NCI-H460 (cell line): ENCODE measurements at places on chromosomes 13 and 19. TPM values are rescaled to one million over a fixed set of nuclear protein-coding genes. Genes with fewer than 3 reads are reported as not detected.

GIPC3 gene
- total RNA-seq = 0.25 and 0.29 TPM in 2 replicates

ZNF607 gene
- 3.6 and 4.2 TPM in 2 replicates for total RNA-seq

DNA sequence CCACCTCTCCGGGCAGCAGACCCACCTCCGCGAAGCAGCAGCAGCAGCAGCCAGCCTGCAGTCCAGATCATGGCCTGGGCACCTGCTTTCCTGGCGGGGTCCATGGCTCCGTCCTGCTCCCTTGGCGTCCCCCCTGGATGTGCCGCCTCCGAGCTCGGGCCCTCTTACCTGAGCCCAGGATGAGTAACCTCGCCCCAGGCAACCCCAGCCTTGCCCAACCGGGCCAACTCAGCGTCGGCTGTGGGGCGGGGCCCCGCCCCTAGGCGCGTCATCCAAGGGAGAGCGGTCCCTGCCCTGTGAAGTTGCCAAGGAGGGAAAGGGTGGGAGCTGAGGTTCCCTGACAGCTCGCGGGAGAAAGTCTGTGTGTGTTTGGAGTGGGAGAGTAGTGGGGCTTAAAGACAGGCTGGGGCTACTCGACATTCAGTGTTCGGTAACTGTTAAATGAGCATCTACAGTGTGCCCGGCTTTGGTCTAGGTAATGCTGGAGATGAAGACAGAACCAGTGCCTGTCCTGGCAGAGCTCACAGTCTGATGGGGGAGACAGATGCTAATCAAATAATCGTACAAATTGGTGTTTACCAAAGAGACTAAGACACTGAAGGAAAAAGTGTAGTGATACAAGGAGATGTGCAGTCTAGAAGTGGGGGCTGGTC is at the start of gene LYPD3:
TSS of gene LYPD3 (minus strand) at position 141 of the 653 bp plus-strand sequence. CDS start at position 104, 37 bp downstream.
- DNase-seq = peak; percentile 18

DNA sequence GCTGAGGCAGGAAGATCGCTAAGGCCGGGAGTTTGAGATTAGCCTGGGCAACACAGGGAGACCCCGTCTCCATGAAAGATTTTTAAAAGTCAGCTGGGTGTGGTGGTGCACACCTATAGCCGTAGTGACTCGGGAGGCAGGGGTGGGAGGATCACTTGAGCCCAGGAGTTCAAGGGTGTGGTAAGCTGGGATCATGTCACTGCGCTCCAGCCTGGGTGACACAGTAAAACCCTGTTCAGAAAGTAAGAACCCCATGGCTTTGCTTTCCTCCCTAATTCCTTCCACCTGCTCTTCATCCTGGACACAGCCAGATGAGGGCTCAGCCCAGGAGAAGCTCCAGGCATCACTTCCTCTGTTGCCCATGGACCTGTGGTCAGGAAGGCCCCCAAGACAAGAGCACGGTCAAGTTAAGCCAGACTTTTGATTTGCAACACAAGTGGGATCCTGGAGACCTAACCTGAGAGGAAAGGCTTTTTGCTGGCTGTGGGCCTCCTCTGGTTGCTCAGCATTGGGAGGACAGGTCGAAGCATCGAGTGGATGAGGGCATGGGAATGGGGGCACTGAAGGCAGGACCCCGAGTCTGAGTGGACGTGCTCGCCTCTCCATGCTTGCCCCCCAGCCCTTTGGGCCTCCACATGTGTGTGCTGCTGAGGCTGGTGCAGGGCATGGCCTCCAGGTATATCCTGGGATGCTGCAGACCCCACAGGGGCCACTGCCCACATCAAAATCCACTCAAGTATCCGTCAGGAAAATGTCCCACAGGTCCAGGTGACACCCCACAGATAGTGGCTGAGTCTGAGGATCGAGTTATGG is 25.4 kb downstream of the TUBA3C start:
- no peak for DNase-seq

DNA sequence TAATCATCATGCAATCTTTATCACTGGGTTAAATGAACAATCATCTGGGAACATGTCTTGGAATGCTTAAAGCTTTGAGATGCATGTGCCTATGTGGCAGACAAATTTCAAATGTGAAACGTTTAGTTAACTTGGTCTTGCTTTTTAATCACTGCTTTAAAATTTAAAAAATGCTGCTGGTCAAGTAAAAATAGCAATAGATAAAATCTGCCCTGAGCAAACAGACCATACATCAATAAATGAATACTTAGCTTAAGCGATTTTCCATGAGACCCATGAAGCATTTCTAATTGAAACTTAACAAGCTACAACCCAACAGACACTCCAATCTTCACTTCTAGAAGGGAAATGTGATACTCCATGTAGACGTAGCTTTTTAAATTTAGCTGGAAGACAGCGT is 1.9 kb upstream of the KL start:
- DNase-seq = no peak

- DNase-seq = peak; percentile 59
These were observed 56.5 kb downstream of the VAV1 start for GRCh38 chr19:6828698-6829633.

- DNase-seq = no peak
These were observed 178.0 kb downstream of the KCTD12 start for GRCh38 chr13:76708138-76708688.

GRCh38 chr19:12484011-12484370 is 625 bp downstream of the ZNF709 start:
- DNase-seq = no peak

- no peak for DNase-seq
These were observed 26.2 kb downstream of the RAP2A start for GRCh38 chr13:97460004-97460775.

- no peak for DNase-seq
These were observed 10.2 kb downstream of the PPP1R14A start for GRCh38 chr19:38245826-38246498.

DNA sequence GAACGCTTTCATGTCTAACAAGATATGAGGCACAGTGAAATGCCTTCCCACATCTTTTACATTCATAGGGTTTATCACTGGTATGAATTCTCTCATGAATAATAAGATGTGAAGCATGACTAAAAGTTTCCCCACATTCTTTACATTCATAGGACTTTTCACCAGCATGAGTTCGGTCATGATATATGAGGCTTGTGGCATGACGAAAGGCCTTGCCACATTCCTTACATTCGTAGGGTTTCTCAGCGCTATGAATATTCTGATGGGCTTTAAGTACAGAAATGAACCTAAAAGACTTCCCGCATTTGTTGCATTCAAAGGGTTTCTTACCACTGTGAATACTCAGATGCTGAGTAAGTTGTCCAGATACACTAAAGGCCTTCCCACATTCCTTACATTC is 21.3 kb downstream of the ZNF607 start:
- no peak for DNase-seq

- no peak for DNase-seq
These were observed 7.5 kb upstream of the B3GLCT start for GRCh38 chr13:31192306-31192705.
